Neural cell (in vitro differentiated cells): ENCODE measurements at places on chromosomes 4 and X. TPM values are rescaled to one million over a fixed set of nuclear protein-coding genes. Genes with fewer than 3 reads are reported as not detected.

The LAS1L gene
- 40.0 and 43.4 TPM in 2 replicates for polyA plus RNA-seq

The NXF2 gene
- polyA plus RNA-seq = not detected in 2 replicates

The CDX4 gene
- not detected in 2 replicates for polyA plus RNA-seq

The HTRA3 gene
- not detected in 2 replicates for polyA plus RNA-seq

The GPC4 gene
- polyA plus RNA-seq = 1.2 and 1.5 TPM in 2 replicates

The SLITRK4 gene
- polyA plus RNA-seq = 3.8 and 4.5 TPM in 2 replicates

The MFSD8 gene
- polyA plus RNA-seq = 84.5 and 92.9 TPM in 2 replicates

The GCNA gene
- polyA plus RNA-seq = 11.0 and 14.6 TPM in 2 replicates

The GRIA3 gene
- 7.5 and 7.8 TPM in 2 replicates for polyA plus RNA-seq

The PDE6B gene
- polyA plus RNA-seq = 3.2 and 6.1 TPM in 2 replicates

The MAP3K15 gene
- 0.48 TPM in 1 of 2 replicates, not detected in the other for polyA plus RNA-seq

The TSPAN6 gene
- 45.8 and 63.3 TPM in 2 replicates for polyA plus RNA-seq

The ZXDA gene
- polyA plus RNA-seq = not detected in 2 replicates

The OGT gene
- 322 and 340 TPM in 2 replicates for polyA plus RNA-seq

The CFAP99 gene
- polyA plus RNA-seq = not detected in 2 replicates

The SLC34A2 gene
- polyA plus RNA-seq = not detected in 2 replicates

The TMEM184C gene
- 48.8 and 50.2 TPM in 2 replicates for polyA plus RNA-seq

The SLC30A9 gene
- 101 and 109 TPM in 2 replicates for polyA plus RNA-seq

The ALPK1 gene
- polyA plus RNA-seq = 0.10 TPM in 1 of 2 replicates, not detected in the other

The MXRA5 gene
- 0.28 and 0.32 TPM in 2 replicates for polyA plus RNA-seq
